ENCODE measurements at places on chromosomes 3 and 15. TPM values are rescaled to one million over a fixed set of nuclear protein-coding genes. Genes with fewer than 3 reads are reported as not detected.

The CHDH gene
- 1.8 TPM for total RNA-seq

The PYGO1 gene
- total RNA-seq = 19.7 TPM

GRCh38 chr3:44870375-44871061 is 3.9 kb upstream of the TGM4 start:
- DNase-seq = no peak

GRCh38 chr15:35746121-35746520 is 200.2 kb upstream of the DPH6 start:
- DNase-seq = no peak

GRCh38 chr3:131349946-131350347 is 31.6 kb upstream of the NUDT16 start:
- DNase-seq = no peak

- no peak for DNase-seq
Measured at GRCh38 chr15:79513940-79514339, 81.8 kb downstream of the MINAR1 start.

GRCh38 chr3:150057227-150057626 is 86.5 kb upstream of the PFN2 start:
- no peak for DNase-seq

- no peak for DNase-seq
Measured at GRCh38 chr3:161395115-161396012, 24.0 kb upstream of the SPTSSB start.

Measured in sigmoid colon (tissue), 7 donors.